EH (cell line): ENCODE measurements at places on chromosomes 1 and 21.

- DNase-seq: peak; percentile 37
These were observed 82.9 kb downstream of the CENPF start for GRCh38 chr1:214685906-214686305.

- DNase-seq: no peak
These were observed 111.4 kb downstream of the NTNG1 start for GRCh38 chr1:107252271-107252670.

GRCh38 chr1:16187748-16188401 lies 24.6 kb downstream of the ARHGEF19 start:
- peak; percentile 75 for DNase-seq

DNA sequence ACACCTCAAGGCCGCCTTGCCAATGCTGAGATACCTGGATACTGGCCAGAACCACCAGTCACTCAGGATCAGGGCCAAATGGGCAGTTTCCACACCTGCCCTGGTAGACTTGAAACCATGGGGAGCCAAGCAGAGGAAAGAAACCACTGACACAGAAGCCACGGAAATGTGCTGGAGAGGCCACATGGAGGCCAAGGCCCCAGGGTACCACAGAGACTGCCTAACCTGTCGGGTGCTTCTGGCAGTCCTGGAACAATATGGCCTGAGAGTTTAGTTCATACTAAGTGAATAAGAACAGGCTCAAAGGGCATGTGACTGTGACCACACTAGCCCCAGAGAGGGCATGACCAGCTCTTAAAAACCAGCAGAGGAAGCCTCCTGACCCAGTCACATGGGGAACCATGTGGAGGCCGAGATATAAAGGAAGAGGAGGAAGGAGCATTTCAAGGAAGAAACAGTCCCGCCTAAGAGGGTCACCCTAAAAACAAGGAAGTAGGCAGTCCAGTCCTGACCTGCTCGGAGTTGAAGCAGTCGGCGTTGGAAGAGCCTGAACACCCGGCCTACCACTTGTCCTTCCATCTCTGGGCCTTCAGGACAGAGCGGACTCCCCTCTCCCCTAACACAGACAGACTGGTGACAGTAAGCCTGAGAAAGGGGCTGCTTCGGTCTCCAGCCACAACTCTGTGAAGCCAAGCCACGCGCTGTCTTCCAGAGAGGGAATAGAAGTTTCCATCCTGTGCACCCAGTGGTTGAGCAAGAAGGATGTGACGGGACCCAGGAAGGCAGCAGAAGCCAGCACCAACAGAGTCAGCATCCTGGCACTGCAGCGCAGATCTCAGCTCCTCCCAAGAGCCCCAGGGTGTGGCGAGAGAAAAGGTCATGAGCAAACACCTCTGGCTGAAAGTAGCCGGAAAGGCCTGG lies at the start of gene DENND2D:
DENND2D (minus strand) TSS at position 766 of the 921 bp plus-strand sequence; CDS start at position 579, 187 bp downstream.
- DNase-seq: no peak

DNA sequence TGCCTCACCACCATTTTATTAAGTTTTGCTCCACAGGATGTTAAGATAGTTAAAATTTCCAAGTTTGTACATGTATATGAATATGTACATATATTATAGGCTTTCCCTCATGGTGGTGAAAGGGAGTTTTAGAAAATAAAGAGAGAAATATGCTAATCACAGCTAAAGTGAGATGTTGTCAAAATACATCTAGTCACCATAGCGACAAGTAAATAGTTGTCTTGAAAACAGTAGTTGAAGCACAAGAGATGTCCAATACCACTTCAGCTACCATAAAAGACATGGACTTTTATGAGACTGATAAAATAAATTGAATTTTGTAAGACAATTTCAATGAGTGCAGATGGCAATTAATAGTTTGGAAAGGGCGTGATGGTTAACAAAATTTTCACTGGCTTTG lies 1600.0 kb downstream of the BRINP3 start:
- DNase-seq: no peak

- no peak for DNase-seq
These were observed 12.8 kb downstream of the THEMIS2 start for GRCh38 chr1:27885114-27885528.

- DNase-seq: no peak
These were observed 395.4 kb downstream of the KIF26B start for GRCh38 chr1:245549996-245550719.

DNA sequence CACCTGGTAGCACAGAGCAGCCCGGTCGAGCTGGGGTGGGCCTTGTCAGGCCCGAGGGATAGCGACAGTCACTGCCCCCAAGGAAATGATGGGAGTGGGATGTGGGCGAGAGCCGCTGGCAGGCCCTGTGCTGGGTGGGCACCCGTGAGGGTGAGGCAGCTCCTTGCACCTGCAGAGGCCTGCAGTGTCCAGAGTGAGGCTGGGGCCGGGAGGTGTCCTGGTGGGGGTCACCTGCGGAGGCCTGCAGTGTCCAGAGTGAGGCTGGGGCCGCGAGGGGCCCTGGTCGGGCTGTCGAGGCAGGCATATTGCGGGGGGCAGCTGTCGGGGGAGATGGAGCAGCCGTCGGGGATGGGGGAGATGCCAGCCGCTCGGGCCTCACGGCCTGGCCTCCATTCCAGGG lies 49.5 kb downstream of the SLC19A1 start:
- no peak for DNase-seq

GRCh38 chr1:157139052-157139715 lies 989 bp upstream of the ETV3 start:
- peak; percentile 80 for DNase-seq

DNA sequence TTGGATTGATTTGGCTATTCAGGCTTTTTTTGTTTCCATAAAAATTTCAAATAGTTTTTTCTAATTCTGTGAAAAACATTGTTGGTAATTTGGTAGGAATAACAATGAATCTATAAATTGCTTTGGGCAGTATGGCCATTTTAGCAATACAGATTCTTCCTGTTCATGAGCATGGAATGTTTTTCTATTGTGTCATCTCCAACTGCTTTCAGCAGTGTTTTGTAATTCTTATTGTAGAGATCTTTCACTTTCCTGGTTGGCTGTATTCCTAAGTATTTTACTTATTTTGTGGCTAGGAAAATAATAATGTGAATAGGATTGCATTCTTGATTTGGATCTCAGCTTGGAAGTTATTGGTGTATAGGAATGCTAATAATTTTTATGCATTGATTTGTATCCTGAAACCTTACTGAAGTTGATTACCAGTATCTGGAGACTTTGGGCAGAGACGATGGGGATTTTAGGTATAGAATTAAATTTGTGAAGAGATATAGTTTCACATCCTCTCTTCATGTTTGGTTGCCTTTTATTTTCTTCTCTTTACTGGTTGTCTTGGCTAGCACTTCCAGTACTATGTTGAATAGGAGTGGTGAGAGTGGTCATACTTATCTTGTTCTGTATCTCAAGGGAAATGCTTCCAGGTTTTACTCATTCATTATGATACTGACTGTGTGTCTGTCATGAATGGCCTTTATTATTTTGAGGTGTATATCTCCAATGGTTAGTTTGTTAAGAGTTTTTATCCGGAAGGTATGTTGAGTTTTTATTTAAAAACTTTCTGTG lies 57.3 kb downstream of the DRAM2 start:
- DNase-seq: peak; percentile 91

DNA sequence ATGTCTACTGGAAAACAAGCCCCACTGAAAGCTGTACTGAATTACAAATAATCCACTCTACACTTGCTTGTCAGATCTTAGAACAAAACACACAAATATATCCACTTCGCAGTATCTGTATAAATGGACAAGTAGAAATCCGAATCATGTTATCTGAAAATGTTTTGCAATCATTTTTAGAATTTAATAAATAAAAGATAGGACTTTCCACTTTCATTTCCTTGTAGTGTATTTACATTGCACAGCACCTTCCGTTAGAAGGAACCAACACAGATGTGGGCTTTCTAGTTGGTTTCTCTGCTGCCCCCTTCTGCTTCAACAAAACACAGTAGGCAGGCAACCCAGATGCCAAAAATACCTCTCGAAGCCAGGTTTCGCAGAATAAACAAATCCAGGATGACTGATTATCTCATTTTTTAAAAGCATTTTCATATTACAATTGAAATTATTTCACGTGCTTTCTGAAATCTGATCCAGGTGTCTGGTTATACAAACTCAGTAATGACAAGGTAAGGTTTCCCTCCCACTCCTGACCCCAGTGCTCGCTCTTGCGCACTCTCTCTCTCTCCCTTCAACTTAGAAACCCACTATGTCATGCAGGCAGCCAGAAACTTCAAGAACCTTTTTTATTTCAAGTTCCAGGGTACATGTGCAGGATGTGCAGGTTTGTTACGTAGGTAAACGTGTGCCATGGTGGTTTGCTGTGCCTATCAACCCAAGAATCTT lies 389.9 kb downstream of the SMYD3 start:
- peak; percentile 52 for DNase-seq

GRCh38 chr1:218772575-218772974 lies 401.1 kb upstream of the LYPLAL1 start:
- DNase-seq: peak; percentile 51

DNA sequence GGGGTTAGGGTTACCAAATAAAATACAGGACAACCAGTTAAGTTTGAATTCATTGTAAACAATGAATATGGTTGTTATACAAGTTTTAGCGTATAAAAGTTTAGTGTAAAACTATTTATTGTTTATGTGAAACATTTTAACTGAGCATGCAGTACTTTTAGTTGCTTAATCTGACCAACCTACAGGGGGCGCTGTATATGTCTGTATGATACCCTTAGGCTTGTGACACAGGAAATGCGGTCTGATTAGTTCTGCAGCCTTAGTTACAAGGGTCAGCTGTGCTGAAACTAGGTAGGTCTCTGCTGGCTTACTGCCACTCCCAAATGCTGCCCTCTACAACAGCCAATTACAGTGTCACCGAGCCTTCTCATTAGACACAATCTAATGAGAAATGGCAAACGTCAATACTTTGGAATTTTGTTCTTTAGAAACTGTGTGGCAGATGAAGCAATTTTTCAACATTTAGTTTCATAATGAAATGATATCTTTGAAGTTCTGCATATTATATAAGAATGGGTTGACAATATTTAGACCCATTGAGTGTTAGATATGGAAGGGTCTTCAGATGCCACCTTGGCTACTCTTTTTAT lies 56.2 kb downstream of the NTNG1 start:
- DNase-seq: peak; percentile 7

DNA sequence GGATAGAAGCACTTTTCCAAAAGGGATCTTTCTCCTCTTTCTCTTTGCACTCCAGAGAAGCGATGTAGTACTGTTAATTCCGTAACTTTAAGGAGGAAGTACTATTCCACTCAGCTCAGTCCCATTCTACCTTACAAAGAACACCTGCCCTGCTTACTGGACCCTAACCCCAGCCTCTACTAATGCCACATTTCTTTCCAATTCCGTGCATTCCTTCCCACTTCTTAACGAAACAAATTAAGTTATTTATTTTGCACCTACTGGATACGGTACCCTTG lies 511 bp downstream of the NDC1 start:
- DNase-seq: no peak

GRCh38 chr1:222087221-222087920 lies 345.5 kb upstream of the DUSP10 start:
- DNase-seq: no peak

GRCh38 chr1:41417746-41418145 lies 56.5 kb downstream of the FOXO6 start:
- no peak for DNase-seq

DNA sequence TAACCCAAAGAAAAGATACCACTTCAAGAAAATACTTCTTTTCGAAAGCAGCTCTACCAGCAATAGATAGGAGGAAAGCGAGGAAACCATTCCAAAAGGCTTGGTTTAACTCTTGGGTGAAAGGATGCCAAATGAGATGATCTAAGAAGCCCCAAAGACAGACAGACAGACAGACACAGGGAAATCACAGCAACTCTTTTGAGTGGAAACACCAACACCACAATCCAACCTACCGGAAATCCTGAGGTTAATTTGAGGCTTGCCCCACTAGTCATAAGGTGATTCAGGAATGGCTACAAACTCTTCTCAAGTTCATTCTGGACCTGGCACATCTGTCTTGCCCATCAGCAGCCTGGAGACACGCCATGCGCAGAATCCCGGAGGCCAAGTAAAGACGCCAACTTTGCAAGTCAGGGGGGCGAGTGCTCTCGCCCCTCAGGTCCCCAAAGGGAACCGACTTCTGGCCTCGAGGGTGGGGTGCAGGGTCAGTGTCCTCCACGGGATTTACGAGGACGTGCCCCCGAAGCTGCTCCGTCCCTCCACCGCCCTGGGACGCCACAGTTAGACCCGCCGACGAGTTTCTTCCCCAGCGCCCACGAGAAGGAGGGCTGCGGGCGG lies 778 bp downstream of the EVI5 start:
- DNase-seq: peak; percentile 55

- DNase-seq: no peak
These were observed 4.1 kb downstream of the PTPRC start for GRCh38 chr1:198642983-198643382.

GRCh38 chr1:223209293-223209898 lies 66.3 kb upstream of the TLR5 start:
- no peak for DNase-seq

DNA sequence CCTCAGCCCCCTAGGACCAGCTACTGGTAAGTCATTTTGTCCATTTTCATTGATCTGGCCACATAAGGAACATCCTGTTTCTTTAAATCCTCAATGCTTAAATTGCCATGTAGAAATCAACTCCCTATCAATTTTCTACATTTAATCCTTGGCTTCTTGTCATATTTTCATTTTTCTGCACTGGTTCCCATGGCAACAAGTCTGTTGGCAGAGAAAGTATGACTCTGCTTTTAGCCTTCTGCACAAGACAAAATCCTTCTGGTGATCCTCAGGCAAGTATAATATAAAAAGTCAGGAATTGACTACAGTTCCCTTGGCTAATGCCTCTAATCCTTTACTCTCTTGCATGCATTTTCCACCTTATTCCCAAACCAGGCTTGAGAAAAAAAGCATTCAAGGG lies 65.0 kb downstream of the LRRC40 start:
- peak; percentile 57 for DNase-seq
